ENCODE measurements at places on chromosomes 11 and 22. TPM values are rescaled to one million over a fixed set of nuclear protein-coding genes. Genes with fewer than 3 reads are reported as not detected.
A peak's percentile ranks its signal among the peaks of the same experiment; 100 is the strongest.

DNA sequence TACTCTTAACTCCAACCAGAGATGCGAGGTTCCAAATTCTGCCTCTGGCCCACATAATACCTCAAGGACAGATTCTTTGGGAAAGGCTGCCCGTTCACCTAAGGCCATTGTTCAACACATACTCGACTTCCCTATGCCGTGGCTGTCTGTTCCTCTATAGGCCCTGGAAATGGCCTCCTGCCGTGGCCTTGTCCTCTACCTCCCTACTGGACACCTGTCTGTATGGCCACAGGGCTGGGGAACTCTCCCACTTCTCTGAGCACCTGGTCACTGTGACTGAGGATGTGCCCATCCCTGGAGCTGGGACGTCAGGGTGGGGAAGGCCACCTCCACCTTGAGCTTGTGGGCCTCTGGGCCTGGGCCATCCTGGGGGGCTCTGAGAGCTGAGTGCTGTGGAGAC is 340.5 kb upstream of the B3GAT1 start:
- no peak for DNase-seq

GRCh38 chr11:131402040-131402439 is 31.6 kb downstream of the NTM start:
- DNase-seq: no peak

DNA sequence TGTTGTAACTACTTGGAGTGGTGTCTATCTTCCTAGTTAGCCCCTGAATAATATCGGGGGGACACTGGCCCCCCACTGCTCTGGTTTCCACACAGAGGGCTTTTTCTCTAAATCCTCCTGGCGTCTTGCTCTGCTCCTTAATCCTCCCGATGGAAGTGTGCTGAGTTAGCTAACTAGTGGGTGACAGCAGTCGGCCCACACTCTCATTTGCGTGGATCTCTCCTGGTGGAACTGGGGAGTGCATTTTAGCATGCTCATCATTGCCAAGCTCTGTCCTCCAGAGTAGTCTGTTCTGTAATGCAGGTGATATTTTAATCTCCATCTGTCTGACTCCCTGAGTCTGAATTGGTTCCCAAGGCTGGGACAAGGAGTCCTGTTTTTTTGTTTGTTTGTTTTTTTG is 46.1 kb upstream of the RASSF10 start:
- no peak for DNase-seq

DGAT2 gene
- 0.49 TPM for total RNA-seq

NXPE1 gene
- not detected for total RNA-seq

DNA sequence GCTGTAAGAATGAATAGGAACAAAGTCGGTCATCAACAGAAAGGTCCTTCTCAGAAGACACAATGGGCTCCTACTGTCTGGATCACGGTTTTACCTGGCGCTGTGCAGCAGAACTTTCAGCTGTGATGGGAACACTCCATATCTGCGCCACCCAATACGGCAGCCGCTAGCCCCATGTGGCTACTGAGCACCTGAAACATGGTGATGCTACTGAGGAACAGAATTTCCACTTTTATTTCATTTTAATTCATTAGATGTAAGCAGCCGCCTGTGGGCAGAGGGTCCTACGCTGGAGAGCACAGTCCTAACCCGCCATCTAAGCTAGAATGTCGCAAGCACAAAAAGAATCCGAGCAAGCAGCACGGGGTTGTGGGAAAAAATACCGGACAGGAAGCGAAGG is 2.7 kb downstream of the SULT4A1 start:
- no peak for DNase-seq

DNA sequence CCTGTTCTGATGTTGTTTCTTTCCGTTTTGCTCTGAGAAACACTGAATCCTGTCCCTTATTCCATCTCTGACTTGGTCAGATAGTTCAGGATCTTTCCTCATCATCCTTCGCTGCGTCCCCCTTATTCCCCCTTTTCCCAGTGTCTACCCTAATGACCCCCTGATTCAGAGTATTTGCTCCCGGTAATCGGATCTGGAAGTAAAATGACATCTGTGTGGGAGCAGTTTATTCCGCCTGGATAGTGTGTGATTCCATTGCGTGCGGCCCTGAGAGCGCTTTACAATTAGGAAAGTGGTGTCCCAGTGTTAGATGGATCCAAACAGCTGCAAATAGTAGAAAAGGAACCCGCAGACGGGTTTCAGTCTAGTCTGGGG is 606 bp downstream of the DRG1 start:
- no peak for DNase-seq

DNA sequence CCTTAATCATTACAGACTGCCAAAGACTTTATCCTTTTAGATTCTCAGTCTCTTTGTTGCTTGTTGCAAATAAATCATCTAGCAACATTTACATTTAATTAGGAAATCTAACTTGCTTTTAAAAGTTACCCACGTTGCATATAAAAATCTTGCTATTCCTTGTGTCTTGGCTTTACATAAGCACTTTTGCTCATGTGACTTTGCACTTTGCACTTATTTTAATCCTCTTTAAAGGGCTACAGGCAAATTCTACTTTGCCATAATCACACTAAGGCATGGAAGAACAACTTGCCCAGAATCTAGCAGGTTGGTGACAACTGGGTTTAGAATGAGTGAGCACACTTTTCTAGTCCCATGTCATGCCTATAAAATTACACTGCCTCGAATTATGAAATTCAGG is 25.9 kb downstream of the PRRG4 start:
- DNase-seq: no peak

BIRC3 gene
- 3.5 TPM for total RNA-seq

DNA sequence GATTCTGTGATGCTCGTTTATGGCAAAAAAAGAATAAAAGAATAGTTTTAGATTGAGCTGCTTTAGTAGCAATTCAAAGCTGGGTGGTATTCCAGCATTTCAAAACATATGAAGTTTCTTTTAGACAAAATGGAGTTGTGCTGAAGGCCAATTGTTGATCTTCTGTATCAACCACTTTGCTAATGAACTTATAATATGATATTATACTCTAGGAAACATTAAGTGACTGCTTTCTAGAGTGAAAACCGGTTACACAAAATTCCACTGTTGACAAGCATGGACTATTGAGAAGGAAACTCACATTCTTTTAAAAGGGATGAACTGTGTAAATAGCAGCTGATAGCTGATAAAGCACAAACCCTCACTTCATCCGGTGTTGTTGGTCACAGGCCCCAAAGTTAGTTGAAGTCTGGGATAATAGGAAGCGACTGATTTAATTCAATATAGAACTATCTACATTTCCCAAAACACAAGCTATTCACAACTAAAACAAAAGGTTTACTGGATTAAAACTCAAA is 255.1 kb downstream of the CADM1 start:
- no peak for DNase-seq

PIWIL4 gene
- 0.56 TPM for total RNA-seq

- no peak for DNase-seq
Observed at GRCh38 chr22:22403306-22403705, 105.2 kb downstream of the ZNF280B start.

CEP126 gene
- 1.3 TPM for total RNA-seq

DNA sequence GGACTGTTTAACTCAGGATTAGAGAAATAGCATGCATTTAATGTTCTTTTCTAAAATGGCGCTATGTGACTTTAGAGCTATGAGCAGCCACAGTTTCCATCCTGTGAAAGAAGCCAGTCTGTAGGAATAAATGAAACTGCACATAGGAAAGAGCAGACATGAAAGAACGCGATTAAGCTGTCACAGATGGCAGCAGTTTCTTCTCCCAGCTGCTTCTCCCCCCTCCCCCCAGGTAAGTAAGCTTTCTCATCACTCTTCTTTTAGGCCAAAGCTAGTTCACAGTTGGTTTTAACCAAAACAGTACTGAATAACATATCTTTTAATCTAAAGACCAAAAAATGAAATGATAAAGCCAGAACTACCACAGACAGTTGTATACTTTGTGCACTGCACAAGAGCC is 266.4 kb downstream of the KCNA4 start:
- no peak for DNase-seq

- peak; percentile 86 for DNase-seq
Observed at GRCh38 chr22:32354360-32355351, 3.0 kb upstream of the RFPL3 start.

DNA sequence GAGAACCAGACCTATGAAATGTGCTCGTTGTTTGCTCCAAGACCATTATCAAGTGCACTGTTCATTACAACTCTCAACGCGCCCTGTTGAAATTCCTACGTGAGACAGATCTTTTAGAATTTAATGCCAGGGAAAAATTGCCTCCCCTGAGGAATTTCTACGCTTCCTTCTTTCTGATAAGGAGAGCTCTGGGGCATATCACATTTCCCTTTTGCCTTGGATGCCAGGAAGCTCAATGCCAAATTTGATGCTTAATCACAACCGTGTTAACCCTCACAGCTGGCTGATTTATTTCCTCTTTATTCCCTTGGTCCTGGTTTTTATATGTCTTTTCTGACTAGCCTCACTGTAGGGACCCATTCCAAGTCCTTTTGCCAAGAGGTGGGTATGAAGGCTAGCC is 109.4 kb downstream of the MICAL2 start:
- DNase-seq: peak; percentile 85

- no peak for DNase-seq
Observed at GRCh38 chr22:39738746-39739145, 154.8 kb downstream of the ENTHD1 start.

- no peak for DNase-seq
Observed at GRCh38 chr11:131533149-131533548, 162.7 kb downstream of the NTM start.

- no peak for DNase-seq
Observed at GRCh38 chr11:131185915-131186314, 184.5 kb upstream of the NTM start.

GLYAT gene
- not detected for total RNA-seq

DNA sequence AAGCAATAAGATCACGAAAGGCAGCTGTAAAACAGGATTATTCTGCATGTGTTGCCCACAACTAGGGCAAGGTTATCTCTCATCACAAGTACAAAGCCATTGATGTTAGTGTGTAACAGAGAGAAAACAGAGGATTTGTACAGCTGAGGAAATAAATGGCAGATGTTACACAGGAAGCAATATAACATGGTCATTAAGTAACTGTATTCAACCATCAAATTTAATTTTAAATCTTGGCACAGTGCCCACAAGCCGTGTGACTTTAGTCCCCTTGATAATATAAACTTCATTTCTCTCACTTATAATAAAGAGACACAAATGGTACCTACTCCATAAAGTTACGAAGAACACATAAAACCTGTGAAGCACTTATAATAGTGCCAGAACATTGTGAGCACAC is 17.3 kb downstream of the OR51E2 start:
- DNase-seq: no peak

INPP5J gene
- total RNA-seq: 0.20 TPM

PRAME gene
- not detected for total RNA-seq

GRCh38 chr11:67054836-67055523 is 1.7 kb upstream of the RHOD start:
- DNase-seq: no peak

DNA sequence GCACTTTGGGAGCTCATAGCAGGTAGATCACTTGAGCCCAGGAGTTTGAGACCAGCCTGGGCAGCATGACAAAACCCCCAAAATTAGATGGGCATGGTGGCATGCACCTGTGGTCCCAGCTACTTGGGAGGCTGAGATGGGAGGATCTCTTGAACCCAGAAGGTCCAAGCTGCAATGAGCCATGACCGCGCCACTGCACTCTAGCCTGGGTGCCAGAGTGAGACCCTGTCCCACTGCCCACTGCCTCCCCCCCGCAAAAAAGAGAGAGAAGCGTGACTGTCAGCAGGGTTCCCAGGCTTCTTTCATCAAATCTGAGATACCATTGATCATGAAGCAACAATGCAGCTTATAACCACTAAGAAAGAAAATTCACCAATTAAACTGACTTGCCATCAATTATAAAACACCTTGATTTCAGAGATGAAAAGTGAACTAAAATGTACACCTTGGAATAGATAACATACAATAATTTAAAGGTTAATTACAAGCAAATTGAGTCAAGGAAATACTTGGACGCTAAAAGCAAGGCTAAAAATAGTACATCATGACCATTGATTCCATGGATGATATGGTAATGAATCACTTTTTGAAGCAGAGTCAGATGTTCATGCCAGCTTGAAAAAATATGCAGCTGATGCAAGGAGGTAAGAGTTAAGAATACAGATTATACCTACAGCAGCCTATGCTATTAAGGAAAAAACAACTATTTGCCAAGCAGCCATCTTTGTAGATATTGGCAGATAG is 90.8 kb upstream of the ALKBH3 start:
- DNase-seq: no peak

ACAD8 gene
- 25.1 TPM for total RNA-seq

GRCh38 chr11:47154616-47155570 is 21.8 kb downstream of the ARFGAP2 start:
- no peak for DNase-seq

BDNF gene
- 3.4 TPM for total RNA-seq

DNA sequence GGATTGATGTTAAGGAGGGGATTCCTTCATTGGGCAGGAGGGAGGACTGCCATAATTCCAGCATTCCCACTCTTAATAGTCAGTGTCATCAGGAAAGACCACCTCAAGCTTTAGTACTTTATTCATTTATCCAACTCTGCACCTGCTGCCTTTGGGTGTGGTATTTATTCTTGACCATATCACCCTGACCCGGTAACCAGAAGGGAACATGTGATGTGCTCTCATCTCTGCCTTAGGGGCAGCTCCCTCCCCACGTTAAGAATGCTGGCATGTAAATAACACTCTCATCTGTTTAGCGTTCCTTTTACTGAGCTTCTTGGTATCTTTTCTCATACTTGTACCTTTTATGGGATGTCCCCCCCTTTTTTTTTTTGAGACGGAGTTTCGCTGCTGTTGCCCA is 7.7 kb downstream of the CAT start:
- no peak for DNase-seq

DNA sequence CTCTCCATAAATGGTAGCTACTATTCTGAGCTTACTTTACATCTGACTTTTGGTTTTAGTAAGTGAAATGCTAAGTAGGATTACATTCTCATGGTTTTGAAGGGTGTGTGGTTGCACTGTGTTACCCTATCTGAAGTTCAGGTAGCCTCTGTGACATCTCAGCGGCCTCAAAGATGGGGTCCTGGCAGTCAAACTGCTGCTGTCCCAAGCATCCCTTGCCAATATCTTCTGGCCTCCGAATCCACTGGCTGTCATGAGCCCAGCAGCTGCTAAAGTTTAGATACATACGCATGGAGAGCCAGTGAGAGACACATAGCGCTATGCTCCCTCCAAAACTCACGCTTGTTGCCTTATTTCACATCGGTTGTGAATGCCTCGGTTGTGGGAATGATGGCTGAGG is 34.9 kb downstream of the UBASH3B start:
- no peak for DNase-seq

GRCh38 chr11:118379497-118379896 is 20.1 kb downstream of the UBE4A start:
- no peak for DNase-seq

- no peak for DNase-seq
Observed at GRCh38 chr11:89267660-89268302, 90.1 kb downstream of the TYR start.

DNA sequence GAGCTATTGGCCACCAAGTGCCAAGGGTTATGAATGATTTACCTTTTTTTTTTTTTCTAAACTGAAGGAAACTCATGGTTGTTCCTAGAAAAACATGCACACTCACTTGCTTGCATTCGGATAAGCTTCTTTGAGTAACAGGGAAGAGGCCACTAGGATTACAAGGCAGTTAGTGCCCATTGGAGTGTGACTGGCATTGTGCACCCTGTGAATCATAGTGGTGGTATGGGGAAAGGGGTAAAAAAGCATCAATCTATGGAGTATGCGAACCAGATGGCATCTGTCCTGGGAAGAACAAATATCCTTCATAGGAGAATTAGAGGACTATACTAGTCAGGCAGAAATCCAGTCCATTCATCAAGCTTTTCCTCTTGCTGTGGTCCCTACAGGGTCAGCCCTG is 24.2 kb downstream of the CD44 start:
- no peak for DNase-seq

All from pulmonary artery endothelial cell (primary cell).